Stimulated activated CD8-positive, alpha-beta memory T cell treated with anti-CD3 and anti-CD28 coated beads, Interleukin-15, amount 100 ng/mL, for 48 hours (primary cell): ENCODE measurements at places on chromosomes 4 and X.
A peak's percentile ranks its signal among the peaks of the same experiment; 100 is the strongest.

GRCh38 chr4:93710101-93710846, 118.3 kb upstream of the ATOH1 start:
- DNase-seq = no peak

DNA sequence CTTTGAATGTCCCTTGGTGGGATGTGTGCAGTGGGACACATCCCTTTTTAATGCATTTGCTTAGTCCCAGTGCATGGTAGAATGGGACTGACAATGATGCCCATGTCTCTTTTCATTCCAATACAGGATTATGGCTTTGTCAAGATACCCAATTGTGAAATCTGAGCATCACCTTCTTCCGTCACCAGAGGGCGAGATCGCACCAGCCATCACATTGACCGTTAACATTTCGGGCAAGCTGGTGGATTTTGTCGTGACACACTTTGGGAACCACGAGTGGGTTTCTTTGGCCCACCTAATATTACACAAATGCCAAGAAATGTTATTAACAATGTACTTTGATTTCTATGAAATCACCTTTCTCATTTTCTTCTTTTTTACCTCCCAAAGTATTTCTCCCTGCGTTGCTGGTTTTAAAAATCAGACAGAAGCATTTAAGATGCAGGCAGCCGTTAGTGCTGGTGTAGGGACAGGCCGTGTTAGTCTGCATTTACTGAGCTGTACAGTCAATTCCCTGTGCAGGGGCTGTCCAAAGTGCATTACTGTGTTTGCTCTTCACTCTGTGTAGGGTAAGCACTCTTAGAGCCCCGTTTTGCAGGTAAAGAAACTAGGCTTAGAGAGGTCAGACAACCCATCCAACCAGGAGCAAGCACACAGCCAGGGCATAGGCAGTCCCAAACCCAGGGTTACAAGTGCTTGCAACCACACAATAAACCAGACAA, 46.5 kb downstream of the CWH43 start:
- DNase-seq = no peak

DNA sequence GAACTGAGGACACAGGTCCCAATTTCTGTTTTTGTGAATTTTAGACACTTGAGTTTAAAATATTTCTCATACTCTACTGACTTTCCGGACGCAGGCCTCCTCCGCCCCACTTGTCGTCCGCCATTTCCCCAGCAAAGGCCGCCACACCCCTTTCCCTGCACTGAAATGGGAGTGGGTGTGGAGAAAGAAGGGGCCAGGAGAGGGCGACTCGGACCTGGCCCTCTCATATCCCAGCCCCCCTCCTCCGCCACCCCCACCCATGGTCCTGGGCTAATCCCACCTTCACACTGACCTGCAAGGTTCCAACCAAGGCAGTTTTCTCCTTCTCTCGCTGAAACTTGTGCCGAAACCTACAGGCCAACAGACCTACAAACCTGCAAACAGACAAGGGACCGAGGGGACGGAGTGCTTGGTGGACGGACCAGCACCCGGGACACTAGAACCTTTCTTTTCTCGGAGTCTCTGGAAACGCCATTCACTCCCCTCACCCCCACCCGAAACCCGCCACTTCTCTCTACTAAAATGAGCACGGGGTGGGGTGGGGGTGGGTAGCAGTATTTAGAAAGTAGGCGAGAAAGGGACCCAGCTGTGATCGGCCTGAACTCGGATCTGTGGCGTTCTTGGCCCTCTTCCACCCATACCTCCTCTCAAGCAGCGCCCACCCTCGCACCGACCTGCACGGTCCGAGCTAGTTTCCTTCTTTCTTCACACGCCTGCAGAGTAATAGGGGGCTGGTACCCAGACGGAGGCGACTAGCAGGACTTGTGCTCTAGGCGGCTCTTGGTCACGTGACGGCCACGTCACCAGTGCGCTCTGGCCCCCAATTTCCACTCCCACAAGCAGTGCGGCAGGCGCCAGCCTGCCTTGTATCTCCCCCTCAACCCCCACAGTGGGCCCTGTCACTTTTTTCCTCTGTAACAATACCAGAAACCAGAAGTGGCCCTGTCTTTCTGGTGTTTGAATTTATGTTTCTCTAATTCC, at the start of gene ARMCX6:
Gene ARMCX6 (minus strand): TSS at position 790 of the 981 bp plus-strand sequence. CDS start 1,380 bp downstream, outside the sequence.
- peak; percentile 68 for DNase-seq

DNA sequence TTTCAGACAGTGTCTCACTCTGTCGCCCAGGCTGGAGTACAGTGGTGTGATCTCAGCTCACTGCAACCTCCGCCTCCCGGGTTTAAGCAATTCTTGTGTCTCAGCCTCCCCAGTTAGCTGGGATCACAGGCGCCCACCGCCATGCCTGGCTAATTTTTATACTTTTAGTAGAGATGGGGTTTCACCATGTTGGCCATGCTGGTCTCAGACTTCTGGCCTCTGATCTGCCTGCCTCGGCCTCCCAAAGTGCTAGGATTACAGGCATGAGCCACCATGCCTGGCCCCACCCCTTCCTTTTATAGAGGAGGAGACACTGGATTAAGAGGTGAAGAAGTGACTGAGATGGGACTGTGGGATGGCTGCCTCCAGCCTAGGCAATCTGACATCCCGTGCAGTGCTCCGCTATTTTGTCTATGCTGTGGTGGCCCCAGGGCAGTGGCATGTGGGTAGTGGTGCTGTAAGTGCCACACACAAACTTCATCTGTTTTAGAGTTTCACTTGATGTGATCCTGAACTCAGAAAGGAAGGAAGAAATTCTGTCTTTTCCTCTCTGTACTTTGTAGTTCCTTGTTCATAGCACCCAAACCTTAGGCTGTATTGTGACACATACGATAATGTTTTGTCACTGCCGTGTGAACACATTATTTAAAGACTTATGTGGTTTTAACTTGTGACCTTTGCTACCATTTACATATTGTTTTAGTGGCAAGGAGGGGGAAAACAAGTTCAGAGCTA, 48.9 kb downstream of the FNIP2 start:
- DNase-seq = no peak

DNA sequence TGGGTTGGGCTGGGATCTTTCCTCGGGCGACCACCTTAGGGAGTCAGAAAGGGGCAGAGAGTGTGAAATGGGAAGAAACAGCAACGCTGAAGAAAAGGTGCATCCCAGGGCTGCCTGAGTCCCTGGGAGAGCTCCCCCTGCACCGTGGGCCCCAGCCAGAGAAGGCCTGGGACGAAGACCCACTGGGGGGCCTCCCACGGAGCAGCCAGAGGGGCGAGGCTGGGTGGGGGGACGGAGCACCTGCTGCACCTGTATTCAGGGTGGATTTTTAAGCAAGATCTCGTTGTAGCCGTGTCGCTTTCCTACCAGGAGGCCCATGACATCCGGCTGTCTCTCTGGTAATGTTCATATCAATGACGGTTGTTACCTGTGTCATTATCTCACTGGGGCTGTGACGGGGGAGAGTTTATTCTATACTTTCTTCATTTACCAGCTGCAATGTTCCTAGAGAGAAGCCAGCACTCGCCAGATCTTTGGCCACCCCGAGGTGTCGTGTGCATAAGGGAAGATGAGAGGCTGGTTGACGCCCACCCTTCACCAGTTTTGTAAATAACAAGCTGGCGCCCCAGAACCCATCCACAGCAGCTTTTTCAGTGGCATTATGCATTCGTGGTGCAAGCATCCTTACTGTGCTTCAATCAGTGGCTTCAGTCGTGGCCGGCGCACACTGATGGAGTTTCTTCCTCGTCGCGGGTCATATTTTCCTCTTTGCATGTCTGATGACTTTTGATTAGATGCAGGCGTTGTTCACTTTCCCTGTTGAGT, 5.6 kb upstream of the PCGF3 start:
- no peak for DNase-seq

- DNase-seq = no peak
Measured at GRCh38 chrX:44432641-44433040, 89.2 kb upstream of the EFHC2 start.

DNA sequence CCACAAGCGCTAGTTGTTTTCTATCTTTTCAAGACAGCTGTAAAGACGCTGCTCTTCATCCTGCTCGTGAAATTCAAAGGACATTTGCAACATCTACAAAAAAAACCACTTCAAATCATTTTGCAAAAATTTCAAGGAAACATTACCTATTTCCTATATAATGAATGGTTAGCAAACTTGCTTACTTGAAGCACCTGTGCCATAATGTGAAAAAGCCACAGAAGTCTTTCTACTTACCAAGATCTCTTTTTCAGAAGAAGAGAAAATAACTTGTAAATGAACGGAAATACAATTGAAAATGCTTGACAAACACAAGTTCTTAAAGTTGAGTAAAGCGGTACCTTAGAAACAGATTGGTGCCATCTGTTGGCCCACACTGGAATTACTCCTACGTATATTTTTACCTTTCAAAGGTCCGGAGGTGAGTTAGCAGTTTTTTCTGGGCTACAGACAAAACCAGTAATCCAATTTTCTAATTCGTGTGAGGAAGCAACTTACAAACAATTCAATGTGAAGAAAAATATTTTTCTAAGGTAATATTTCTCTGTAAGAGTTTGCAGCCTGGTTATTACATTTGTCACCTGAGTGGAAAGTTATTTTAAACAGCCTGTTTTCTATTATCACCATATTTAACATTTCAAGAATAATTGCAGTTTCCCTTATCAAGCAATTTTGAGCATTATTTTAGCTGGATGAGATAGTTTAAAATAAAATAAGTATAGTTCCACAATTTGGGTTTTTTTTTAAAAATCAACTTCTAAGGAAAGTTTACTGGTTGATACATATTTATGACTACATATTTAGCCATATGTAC, at the start of gene TLR6:
Gene TLR6 (minus strand): TSS at position 294 of the 814 bp plus-strand sequence. CDS start 27,344 bp downstream, outside the sequence.
- peak; percentile 39 for DNase-seq

GRCh38 chrX:153919281-153919680, 6.8 kb downstream of the ARHGAP4 start:
- DNase-seq = no peak

- no peak for DNase-seq
Measured at GRCh38 chr4:134533068-134533467, 331.5 kb upstream of the PABPC4L start.

DNA sequence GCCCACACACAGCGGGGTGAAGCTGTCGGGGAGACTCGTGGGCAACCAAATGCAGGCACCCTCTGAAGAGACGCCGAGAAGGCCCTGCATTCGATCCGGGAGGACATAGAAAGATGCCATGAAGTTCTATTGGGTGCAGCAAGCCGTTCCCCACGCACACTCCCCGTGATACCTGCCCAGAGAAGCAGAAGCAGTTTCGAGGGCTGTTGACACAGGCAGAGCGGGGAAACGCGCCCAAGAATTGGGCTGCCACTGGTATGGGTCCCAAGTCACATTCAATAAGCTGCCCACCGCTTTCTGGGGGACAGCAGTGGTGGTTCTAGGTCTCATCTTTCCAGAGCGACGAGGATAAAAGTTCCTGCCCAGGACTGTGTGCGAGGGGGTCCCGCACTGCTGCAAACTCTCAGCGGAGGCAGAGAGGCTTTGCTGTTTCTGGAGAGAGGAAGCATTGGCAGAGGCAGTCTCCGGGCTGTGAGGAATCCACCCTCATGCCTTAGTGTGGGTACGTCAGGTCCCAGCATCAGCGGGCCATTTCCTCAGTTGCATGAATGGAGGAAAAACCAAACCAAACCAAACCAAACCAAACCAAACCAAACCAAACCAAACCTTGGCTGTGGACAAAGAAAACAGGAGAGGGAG, 10.1 kb downstream of the PITX2 start:
- DNase-seq = no peak

DNA sequence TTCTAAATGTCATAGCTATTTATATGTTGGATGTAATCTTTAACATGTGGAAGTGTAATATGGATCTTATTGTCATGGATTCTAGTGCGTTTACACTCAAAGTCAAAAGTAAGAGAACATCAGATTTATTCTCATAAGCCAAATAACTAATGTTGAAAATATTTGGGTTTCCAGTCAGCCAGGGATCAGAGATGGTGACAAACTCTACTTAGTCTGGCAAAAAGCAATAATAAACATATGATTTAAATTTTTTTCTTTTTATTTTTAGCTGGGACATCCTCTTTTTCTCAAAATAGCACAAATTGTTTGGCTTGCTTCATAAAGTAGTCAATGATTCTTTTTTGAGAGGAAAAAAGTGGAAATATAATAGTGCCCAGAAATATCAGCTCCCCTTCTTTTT, 392.3 kb downstream of the ARHGAP24 start:
- no peak for DNase-seq

DNA sequence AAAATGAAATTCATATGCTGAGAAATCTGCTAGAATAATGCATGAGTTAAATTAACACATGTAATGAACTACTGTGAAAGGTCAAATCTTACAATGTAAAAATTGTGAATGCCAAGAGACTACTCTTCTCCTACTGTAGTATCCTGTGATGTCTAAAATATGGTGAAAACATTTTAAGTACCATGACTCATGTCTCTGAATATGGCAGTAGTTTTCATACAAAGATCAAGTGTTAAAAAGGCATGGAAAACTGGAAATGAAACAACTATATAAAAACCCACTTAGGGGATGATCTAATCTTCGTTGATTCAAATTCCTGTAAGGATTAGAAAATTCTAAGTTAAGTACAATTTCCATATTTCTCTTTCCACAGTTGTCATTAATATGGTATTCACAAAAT, 221.3 kb downstream of the PPP3CA start:
- DNase-seq = no peak

DNA sequence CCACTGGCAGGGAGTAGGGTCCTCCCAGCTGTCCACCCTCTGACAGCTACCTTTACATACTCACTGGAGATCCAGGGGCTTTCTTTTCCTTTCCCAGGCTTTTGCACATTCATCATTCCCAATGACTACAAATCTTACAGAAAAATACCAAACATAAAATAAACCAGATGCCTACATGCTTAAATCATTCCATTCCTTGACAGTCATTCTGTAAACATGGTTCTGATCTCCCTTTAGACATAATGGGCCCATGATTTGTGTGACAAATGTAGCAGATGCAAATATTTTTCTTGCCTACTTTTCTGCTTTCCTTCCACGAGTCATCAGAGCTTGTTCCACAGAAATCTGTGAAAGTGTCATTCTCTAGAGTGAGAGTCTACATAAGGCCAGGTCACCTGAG, 207.0 kb downstream of the IDS start:
- DNase-seq = no peak

DNA sequence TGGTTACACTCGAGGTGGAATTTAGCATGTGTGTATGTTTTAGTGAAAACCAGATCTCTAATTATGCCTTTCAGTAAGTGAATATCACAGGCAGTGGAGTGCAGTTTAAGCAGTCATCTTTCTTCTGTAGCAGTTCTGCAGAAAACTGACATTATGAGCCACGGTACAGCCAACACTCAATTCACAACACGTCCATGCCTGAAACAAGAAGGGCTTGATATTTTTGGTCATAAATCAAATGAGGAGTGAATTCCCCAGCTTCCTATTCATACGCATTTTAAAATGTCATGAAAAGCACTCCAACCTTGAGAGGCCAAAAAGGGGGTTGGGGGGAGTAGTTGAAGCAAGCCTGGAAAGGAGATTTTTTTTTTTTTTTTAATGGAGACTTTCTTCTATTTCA, 316.7 kb downstream of the ARHGAP10 start:
- DNase-seq = no peak

- no peak for DNase-seq
Measured at GRCh38 chr4:83216959-83217683, 67.5 kb downstream of the COQ2 start.

DNA sequence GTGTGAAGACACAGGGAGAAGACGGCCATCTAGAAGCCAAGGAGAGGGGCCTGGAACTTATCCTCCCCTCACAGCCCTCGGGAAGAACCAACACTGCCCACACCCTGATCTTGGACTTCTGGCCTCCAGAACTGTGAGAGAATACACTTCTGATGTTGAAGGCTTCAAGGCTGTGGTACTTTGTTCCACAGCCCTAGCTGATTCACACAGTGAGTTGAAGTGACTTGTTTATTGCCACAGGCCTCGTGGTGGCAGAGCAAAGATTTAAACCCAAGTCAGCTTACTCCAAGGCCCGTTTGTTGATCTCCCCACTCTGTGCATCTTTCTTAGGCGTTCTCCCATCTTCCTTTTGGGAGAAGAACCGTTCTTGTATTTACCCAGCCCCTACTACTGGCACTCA, 72.8 kb downstream of the CYTL1 start:
- no peak for DNase-seq
